ENCODE measurements at places on chromosomes 11 and 22.

DNA sequence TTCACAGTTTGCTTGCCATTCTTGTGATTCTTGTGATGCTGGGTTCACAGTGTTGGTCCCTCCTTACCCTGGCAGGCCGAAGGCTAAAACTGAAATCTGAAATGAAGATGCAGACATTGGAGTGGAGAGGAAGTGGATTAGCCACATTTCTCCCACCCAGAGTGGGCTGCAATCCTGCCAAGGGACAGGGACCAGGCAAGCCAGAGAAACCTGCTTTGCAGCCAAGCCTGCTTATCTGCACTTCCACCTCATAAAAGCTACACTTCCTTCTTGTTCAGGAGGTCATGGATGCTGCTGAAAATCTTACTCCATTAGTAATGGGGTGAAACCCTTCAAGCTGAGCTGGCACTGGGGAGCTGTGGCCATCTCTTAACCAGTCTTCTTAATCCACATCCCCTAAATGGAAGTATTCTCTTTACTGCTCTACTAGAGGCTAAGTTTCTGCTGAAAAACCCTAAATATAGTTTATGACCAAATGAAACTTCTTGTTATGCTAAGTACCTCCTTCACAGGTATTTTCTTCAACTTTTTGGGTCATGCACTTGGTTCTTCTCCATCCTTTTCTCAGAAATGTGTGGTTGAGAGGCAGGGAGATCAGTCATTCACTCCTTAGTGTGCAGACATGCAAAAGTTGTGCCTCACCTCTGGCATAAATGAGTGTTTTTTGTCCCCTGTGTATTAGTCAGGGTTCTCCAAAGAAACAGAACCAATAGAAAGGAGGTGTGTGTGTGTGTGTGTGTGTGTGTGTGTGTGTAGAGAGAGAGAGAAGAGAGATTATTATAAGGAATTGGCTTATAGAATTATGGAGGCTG, 133.9 kb upstream of the BMAL1 start:
- no peak for DNase-seq

GRCh38 chr11:107719073-107719472, 7.2 kb upstream of the SLN start:
- DNase-seq, result no peak

GRCh38 chr11:47480762-47481161, 31.8 kb upstream of the RAPSN start:
- no peak for DNase-seq

- DNase-seq, result no peak
Observed at GRCh38 chr11:117857734-117858414, 18.6 kb downstream of the FXYD6 start.

DNA sequence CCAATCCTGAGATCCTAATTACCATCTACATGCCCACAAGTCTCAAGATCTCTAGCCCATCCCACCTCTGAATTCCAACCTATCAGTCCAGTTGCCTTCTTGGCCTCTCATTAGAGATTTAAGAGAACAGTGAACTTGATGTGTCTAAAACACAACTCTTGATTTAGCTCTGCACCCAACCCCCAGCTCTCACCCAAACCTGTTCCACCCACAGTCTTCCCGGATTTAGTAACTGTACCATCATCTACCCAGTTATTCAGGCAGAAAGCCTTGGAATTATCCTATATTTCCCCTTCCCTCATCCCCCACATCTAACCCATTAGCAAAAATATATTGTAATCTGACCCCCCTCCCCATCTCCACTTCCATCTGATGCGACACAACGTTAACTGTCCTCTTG, 24.0 kb upstream of the YWHAH start:
- no peak for DNase-seq

- DNase-seq, result no peak
Observed at GRCh38 chr11:88041679-88042078, 133.6 kb downstream of the RAB38 start.

DNA sequence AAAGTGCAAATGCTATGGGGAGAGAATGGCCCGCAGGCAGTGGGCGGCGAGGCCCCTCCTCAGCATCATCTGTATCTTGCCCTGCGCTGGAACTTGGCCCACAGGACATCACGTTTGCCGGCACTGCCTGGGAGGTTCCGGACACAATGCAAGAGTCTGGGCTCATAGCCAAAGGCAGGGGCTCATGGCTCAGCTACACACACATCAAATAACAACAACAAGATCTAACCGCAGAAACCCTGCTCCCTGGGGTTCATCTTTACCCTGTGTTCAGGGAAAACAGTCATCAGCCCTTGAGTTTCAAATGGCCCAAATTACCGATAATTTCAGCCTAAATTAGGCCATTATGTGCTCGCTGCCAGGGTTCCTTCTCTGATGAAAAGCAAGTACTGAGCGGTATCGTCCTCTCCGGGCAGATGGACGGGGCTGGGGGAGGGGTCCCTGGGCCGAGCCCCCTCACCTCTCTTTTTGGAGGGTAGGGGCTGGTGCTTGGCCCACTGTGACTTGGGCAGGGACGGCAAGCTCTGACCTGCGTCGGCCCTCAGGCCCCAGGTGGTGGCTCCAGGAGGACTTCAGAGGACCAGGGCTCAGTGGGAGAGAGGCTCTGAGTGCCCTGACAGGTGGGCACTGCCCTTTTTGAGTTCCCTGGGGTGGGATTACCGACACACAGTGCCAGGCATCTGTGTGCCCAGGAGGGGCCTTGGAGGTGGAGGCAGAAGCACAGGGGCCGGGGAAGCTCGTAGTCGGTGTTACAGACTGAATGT, 25.0 kb upstream of the GAL start:
- peak; percentile 72 for DNase-seq

DNA sequence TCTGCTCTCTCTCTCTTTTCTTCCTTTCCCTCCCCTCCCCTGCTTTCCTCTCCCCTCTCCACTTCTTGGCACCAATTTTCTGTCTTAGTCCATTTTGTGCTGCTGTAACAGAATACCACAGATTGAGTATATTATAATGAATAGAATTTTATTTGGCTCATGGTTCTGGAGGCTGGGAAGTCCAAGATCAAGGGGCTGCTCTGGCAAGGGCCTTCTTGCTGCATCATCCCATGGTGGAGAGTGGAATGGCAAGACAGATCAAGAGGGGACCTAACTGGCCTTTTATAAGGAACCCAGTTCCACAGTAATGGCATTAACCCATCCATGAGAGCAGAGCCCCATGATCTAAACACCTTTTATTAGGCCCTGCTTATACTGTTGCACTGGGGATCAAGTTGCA, 44.5 kb downstream of the ST3GAL4 start:
- no peak for DNase-seq

DNA sequence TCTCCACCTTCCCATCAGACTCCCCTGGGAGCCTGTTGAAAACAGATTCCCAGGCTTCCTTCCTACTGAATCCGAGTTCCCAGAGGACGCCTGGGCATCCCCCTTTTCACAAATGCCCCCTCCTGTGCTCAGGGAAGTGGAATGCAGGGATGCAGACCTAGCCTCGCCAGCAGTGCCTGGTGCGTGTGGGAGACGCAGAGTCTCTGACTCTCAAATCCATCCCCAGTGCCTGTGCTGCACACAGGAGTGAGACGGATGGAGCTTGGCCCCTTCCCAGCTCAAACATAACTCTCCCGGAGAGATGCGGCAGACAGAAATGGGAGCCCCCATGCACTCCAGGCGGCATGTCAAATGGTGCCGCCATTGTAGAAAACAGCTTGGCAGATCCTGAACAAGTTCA, 62.6 kb downstream of the CTTN start:
- DNase-seq, result no peak

DNA sequence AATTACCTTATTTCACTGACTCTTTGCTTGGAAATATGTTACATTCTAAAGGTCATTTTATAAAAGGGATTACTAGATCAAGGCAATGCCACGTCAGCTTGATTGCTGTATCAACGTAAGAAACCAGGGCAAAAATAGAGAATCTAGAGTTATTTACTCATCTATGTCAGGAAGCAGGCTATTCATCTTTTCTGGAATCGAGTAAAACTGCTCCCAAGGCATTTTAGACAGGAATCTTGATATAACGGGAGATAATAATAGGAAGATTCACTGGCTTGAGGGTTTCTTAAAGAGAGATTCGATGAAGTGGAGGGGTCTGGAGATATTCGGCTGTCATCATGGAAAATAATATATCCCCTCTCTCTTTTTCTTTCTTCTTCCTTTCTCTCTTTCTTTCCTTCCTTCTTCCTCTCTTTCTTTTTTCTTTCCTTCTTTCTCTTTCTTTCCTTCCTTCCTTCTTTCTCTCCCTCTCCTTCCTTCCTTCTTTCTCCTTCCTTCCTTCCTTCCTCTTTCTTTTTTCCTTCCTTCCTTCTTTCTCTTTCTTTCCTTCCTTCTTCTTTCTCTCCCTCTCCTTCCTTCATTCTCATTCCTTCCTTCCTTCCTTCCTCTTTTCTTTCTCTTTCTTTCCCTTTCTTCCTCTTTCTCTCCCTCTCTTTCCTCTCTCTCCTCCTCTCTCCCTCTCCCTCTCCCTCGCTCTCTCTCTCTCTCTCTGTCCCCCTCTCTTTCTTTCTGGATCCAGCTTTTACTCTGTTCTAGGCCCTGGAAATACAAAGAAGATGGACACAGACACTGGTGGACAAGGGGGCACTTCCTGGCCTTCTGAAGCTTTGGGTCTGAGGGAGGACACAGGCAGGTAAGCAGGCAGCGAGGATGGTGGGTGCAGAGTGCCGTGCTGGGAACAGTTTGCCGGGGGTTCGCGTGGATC, 18.1 kb upstream of the RASD2 start:
- no peak for DNase-seq

DNA sequence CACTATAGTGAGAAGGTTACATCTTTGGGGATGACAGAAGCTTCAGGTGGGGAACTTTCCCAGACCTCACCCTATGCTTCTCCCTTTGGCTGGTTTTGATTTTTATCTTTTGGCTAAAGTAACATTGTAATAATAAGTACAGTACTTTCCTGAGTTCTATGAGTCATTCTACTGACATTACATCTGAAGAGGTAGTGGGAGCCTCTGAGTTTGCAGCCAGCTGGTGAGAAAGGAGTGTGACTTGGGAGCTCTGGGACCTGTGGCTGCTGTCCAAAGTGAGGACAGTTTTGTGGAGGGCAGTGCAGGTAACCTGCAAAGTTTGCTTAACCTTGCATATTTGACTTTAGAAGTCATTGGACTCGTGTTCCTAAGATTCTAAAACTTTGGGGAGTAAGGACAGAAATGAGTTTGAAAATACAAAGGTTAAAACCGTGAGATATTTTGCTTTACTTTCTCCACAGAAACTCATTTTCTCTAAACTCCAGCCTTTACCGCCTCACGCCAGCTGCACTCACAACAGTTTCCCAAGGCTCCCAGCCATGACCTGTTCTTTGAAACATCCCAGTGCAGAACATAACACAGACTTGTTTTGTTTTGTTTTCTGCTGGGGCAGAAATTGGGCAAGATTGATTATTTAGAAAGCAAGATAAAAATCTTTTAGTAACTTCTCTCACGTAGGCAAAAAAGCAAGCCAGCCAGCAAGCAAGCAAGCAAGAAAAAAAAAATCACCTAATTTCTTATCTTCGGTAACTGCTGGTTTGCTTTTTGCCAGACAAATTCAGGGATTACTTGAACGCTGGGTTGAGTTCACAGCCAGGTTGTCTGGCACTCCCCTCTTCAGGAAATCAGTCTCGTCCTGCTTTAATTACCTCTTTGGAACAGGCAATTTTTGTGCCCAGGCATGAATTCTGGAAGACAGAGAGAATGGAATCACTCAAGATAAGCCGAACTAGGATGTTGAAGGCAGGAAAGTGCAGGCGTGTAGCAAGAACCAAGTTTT, 478.3 kb upstream of the ISX start:
- DNase-seq, result no peak

- peak; percentile 36 for DNase-seq
Observed at GRCh38 chr11:93131709-93132108, 66.1 kb downstream of the SLC36A4 start.

- no peak for DNase-seq
Observed at GRCh38 chr11:127044535-127044934, 44.0 kb upstream of the KIRREL3 start.

Measured in NCI-H1417 treated with DMSO at 0.1 percent for 48 hours (cell line).